ENCODE measurements at places on chromosomes 1 and 21.

DNA sequence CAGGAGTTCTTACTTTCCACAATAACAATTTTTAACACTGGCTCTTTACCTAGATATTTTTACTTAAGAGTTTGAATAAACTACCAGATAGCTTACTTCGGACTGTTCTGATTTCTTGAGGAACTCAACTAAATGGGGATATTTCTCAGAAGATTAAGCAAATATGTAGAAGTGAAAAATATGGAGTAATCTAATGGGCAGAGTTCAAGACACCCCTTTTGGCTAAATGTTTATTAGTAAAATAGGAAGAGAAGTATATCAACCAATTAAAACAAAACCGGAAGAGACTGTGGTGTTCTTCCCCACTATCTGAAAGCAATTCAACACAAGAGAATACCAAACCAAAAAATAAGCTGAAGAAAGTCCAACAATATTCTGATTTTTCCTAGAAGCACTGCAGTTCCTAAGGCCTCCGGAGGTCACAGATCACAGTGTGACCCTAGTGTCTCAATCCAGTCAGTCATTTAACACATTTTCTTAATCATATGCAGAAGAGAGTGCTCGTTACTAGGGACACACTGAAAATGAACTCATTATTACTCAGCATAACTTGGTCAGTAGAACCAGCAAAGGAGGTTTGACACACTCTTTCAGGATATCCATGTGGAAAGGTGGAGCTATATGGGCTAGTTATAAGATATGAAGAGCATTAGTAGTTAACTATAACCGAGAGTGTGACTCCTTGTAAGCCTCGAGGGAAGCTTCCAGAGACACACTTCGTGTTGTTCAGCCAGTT lies 5.2 kb downstream of the SIPA1L2 start:
- DNase-seq, result no peak

- no peak for DNase-seq
Measured at GRCh38 chr1:17881761-17882160, 126.6 kb downstream of the ACTL8 start.

GRCh38 chr1:228314658-228315483 lies 91.8 kb downstream of the TRIM11 start:
- no peak for DNase-seq

DNA sequence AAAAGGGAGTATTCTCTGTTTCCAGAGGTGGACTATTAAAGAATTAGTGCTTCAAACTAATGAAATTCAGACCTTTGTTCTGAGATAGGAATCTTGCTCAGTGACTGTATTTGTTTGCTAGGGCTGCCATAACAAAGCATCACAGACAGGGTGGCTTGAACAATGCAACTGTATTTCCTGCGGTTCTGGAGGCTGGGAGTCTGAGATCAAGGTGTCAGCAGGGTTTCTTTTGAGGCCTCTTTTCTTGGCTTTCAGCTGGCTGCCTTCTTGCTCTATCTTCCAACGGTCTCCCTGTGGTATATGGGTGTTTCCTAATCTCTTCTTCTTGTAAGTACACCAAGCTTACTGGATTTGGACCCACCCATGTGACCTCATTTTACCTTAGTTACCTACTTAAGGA lies 264.6 kb upstream of the PROX1 start:
- DNase-seq, result no peak

- no peak for DNase-seq
Measured at GRCh38 chr1:175472464-175472863, 270.9 kb downstream of the TNR start.

DNA sequence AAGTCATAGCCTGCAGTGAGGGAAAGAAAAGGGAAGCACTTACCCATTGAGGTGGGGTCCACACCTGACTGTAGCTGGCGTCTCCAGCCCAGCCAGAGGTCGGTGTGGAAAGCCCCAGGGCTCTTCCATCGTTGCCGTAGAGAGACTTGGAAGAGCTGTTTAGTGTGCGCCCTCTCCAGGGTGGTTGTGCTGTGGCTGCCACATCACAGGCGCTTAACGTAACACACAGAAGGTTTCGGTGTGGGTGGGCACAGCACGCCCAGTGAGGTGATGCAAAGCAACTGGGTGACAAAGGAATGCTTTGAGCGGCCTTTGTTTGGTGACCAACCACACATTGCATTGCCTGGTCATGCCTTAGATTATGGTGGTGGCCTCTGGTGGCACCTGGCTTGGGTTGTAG lies 36.8 kb upstream of the KIF1B start:
- DNase-seq, result no peak

DNA sequence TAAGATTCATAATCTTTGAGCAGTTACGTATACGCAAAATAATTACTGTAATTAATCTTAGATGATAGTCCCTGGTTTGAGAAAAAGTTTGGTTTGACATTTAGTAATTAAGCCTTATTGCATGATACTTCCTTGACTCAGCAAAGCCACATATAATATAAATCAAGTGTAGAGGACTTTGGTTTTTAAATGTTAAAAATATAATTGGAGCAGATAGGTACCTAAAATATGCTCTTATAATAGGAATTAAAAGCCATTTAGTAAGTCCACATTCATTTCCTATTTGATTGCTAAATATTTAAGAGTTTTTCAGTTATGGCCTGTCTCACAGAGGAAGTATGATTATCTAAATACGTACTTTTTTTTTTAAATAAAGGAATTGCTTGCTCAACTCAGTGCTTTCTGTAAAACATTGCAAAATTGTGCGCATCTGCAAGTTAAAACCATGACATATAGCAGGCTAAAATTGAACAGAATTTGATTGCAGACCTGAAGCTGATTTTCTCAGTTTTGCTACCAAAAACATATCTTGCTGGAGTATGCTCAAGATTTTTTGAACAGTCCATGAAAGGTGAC lies 20.4 kb downstream of the RPE65 start:
- DNase-seq, result no peak

DNA sequence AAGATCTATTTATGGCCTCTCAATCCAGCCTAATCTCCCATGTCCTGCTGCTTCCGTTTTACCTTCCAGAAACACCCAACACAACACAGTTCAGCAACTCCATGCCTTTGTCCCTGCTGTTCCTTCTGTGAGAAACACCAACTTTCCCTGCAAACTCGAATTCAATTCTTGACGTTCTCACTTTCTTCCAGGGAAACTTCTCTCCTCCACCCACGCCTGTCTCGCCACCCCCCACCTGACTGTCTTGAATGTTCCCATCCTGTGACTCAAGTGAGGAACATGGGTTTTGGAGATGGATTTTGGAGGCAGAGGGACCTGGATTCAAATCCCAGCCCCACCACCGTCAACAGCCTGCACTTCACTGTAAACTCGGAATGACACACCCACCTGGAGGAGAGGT lies 44.8 kb downstream of the GRHL3 start:
- no peak for DNase-seq

- DNase-seq, result peak; percentile 54
Measured at GRCh38 chr1:231872461-231872910, 245.9 kb downstream of the DISC1 start.

DNA sequence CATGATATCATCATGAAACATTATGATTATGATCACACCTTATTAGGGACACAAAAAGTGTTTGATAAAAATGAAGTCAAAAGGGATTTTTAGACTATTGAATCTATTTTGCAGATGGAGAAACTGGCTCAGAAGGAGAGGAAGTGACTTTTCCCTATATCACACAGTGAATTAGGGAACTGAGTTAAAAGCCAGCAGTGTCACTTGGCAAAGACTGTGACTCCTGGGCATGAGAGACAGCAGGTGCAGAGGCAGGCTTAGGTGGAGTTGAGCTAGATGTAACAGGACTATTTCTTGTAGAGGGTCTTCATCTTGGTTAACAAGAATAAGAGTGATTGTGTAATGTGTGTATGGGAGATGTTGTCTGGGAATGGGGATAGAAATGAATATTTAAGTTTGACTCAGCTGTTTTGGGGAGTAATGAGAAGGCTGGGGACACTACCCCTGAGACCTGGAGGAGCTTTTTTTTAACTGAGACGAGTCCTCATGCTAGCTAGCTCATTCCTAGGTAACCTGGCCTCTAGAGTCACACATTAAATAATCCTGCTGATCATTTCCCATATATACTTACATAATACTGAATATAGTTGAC lies 1.0 kb upstream of the CD84 start:
- DNase-seq, result no peak

DNA sequence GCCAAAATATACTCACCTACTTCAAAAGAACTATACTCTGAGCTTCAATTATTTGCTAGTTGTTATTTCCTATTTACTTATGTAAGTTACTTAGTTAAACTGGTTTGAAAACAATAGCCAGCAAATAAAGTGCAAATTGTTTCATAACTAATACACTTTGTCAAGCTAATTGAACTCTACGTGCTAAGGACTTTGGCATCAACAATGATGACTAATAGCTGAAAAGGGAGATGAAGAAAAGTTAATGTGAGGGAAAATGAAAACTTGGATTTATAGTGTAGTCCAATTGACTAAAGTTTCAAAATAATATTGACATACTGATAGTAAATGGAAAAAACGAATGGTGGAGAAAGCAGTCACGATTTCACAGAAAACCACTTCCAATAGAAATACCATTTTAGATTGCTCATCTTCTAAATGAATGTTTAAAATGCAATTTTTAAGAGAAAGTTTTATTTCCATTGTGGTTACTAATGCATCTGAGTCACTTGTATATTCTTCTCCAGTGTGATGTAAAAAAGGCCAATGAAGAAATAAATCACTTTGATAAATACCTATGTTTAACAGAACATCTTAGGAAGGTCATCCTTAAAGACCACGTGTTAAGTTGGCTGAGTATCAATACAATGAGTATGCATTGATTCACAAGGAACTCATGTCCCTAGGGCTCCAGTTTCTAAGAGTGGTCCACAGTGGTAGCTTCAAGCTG lies 455.2 kb downstream of the LTN1 start:
- DNase-seq, result no peak

DNA sequence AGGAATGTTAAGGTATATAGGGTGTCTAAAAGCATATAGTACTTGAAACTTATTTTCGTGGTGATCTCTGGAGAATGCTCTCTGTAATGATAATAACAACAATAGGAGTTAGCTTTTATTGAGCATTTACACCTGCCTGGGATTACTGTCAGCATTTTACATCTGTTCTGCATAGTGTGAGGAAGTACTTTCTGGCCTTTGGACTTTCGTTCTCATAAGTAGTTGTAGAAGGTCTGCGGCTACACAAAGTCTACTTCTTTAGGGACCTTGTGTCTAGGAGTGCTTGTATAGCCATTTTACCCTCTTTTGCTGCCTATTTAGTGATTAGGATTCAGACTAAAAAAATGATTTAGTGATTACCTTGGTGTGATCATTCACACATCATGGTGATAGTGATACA lies 103.6 kb upstream of the GPR52 start:
- no peak for DNase-seq

DNA sequence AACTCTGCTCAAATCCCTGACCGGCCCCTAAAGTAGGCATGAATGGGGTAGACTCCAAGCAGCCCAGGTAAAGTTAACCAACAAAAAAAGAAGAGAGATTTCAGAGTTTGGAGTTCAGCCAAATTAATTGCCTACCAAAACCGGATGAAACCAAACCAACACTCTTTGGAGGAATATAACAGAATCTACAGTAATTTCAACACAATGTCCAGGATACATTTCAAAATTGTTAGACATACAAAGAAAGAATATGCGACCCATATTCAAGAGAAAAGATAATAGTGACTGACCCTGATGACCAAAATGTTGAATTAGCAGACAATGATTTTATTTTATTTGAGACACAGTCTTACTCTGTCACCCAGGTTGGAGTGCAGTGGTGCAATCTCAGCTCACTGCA lies 12.6 kb downstream of the IL22RA1 start:
- DNase-seq, result no peak

- DNase-seq, result peak; percentile 77
Measured at GRCh38 chr1:153945795-153946621, 510 bp downstream of the DENND4B start.

- no peak for DNase-seq
Measured at GRCh38 chr1:59243550-59243949, 53.3 kb upstream of the FGGY start.

Data from RPMI7951 (cell line).